AML-193 (cell line): ENCODE measurements at places on chromosomes 2 and 18.

- DNase-seq, result no peak
These were observed 259.1 kb downstream of the SS18 start for GRCh38 chr18:25831301-25831701.

- no peak for DNase-seq
These were observed 457.2 kb upstream of the HS6ST1 start for GRCh38 chr2:128775914-128776285.

DNA sequence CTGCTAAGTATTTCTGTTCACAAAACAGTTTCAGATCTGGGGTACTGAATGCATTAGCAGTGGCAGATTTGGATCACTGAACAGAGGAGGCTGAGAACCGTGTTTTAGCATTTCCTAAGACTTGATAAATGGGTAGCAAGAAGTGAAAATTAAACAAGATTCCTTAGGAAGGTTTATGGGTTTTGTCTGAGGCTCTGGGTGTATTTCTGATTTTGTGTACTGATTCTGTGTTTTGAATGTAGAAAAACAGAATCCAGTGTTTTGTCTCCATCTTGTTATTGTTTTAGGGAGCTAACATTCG, 1.4 kb downstream of the FAM117B start:
- no peak for DNase-seq

- DNase-seq, result peak; percentile 30
These were observed 98.7 kb downstream of the ACVR1 start for GRCh38 chr2:157777427-157777826.

GRCh38 chr2:181356526-181357130, 100.6 kb upstream of the ITGA4 start:
- DNase-seq, result no peak

DNA sequence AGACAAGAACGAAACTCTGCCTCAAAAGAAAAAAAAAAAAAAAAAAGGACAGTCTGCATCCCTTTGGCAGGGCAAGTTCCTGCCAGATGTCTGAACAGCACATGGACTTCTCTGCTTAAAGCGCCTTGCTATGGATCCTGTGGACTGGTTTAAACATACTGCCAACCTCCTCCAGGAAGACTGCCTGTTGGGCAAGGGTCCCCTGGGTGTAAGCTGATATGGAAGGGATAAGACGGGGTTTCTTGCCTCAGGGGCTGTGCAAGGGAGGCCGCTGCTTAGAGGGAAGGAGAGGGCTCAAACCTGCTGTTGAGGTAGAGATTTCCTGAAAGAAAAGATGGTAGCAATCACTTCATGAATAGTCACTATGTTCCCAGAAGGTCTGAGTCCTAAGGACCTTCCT, 22.2 kb downstream of the SKA1 start:
- DNase-seq, result no peak

DNA sequence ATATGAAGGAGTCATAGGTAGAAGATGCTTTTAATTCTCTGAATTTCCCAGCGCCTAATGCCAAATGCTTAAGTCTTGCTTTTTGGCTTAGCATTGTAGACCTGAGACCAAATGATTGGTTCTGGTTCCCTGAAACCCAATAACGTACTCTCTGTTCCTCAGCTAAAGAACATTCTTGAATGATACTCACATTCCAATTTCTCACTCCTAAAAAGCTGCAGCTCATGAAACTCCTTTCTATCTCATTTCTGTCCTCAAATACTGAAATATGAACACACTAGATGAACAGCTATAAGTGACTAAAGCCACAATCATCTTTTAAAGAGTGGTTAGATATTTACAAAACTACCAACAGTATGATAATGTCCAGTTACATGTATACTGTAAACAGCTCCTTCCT, 272.1 kb downstream of the SLC8A1 start:
- no peak for DNase-seq

- no peak for DNase-seq
These were observed 972 bp upstream of the CELF4 start for GRCh38 chr18:37566479-37567060.

- no peak for DNase-seq
These were observed 473.3 kb upstream of the HS6ST1 start for GRCh38 chr2:128791985-128792320.

DNA sequence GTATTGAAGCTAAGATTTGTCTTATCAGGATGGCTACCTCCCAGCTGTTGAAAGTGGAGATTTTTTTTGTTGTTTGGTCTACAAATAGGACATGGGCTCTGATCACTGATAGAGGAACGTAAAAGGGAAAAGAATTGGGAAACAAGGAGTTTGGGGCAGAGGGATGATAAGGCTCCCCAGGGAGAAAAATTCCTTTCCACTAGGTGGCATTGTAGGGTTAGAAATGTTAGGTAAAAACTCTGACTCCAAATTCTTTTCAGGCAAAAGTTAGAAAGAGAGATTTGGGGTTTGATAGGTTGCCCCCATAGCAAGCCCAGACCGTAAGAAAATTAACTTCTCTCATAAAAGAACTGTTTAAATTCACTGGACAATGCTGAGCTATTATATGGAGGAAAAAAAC, 19.8 kb downstream of the CMPK2 start:
- DNase-seq, result peak; percentile 7

DNA sequence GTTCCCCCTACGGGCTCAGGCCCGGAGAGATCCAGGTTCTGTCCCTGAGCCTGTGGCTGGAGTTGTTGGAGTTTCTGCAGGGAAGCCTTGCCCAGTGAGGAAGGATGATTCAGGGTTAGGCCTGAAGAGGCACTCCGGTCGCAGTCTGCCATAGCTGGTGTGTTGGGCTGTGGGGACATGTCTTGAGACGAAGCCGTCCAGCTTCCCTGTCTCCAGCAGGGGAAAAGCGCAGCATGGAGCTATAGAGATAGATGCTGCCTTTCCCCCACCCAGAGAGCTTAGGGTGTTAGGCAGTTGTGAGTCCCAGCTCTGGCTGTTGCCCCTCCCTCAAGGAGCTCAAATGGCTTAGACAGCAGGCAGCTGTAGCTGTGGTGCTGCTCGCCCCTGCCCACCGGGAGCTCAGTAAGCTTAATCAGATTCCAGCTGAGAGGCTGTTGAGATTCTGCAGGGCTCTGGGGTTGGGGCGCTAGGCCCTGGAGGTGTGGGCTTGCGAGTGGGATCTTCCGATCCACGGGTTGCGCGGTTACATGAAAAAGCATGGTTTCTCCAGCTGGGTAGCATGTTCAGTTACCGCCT, 103.9 kb downstream of the PMAIP1 start:
- no peak for DNase-seq

DNA sequence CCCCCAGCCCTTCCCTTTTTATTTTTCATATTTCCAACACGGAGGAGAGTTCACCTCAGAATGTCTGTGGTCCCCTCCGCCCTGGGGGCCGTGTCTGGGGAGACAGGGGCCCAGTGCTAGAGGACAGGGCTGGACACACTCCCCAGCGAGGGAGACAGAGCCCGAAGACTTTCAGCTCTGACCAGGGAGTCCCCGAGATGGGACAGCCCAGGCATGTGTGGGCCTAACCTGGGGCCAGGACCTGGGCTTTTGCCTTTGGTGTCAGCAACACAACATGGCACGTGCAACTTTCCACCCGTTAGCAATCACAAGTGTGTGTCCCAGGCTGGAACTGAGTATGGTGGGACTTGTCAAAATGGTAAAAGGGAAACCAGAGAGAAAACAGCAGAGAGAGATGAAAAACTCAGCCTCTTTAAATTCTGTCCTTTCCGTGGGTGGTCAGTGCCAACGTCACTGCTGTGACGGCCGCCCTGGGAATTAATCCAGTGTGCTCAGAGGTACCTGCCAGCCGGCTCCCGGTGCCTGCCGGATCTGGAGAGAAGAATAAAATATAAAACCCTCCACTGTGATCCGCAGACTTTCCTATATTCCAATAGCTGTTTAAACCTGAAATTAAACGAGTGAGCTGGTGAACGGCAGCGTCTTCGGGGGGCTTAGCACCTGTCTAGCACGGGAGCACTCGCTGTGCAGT, 245.8 kb downstream of the EIPR1 start:
- DNase-seq, result no peak

DNA sequence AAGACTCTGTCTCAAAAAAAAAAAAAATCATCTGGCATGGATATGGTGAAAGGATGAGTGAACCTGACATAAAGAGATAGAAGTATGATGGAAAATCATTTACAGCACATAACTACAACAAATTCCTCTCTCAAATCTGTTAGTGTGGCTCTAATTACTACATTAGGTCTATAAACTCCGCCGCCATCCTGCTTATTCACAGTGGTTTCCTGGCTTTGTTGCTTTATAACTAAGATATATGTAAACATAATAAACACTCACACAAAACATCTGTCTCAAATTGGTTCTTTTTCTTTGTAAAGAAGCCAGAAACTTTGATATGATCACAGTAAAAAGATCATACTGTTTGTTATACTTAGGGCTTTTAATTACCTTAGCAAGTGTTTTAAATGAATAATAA, 412.6 kb upstream of the FAM98A start:
- no peak for DNase-seq

DNA sequence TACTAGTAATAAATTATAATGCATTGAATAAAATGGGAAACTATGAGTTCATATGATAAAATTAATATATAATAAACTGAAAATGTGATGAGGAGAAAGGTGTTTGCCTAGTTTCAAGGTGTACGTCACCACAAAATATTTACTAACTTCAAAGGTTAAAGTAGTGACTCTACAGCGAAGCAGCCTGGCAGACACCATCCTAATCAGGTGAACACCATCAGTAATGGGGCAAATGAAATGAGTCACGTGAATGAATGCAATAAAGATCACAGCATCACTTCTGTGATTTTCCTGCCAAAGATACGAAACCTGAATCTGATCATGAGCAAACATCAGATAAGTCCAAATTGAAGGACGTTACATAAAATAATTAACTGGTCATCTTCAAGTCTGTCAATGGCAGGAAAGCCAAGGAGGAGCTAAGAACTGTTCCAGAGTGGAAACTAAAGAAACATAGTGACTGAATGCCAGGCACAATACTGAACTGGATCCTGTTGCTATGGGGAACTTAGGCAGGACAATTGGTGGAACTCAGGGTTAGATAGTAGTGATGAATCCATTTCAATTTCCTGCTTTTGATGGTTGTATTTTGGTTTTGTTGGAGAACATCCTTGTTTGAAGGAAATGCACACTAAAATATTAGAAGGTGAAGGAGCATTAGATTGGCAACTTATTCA, 12.1 kb upstream of the NOSTRIN start:
- no peak for DNase-seq

DNA sequence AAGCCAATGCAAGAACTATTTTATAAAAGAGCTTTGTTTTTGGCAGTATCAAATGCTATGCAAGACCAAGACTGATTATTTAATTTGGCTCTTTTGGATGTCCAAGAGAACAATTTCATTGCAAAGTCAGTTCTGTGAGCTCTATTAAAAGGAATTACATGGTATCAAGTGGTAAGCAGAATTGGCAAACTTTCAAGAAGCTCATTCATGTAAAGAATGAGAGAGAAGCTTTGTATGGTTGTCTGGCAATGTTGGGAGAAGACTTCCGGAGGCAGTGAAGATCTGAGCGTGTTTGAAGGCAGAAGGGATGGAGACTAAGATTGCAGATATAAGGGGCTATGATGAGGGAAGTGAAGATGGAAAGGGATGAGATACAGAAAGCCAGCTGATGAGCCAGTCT, 49.6 kb downstream of the CPS1 start:
- DNase-seq, result no peak

GRCh38 chr2:45180033-45180746, 170.9 kb upstream of the SIX2 start:
- no peak for DNase-seq

DNA sequence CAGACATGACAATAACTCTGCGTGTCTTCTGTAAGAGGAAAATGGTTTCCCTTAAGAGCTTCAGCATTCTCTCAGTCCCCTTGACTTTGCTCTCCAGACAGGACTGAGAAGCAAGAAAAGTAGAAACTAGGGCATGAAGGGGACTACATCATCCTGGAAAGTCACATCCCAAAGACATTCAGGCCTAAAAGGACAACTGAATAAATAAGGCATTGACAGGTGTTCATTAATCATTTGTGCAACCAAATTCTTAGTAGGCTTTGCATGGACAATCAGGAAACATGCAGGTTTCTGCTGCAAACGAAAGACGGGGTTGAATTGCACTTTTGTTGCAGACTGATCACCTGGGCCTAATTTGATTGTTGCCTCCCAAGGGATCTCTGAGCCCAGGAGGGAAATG, 1.2 kb upstream of the SGPP2 start:
- no peak for DNase-seq

- DNase-seq, result peak; percentile 15
These were observed 42.0 kb downstream of the MCFD2 start for GRCh38 chr2:46873604-46874068.

GRCh38 chr2:27152102-27152795, 3.4 kb downstream of the TCF23 start:
- DNase-seq, result no peak

- DNase-seq, result peak; percentile 6
These were observed 289.2 kb upstream of the CCDC68 start for GRCh38 chr18:55248495-55248894.

DNA sequence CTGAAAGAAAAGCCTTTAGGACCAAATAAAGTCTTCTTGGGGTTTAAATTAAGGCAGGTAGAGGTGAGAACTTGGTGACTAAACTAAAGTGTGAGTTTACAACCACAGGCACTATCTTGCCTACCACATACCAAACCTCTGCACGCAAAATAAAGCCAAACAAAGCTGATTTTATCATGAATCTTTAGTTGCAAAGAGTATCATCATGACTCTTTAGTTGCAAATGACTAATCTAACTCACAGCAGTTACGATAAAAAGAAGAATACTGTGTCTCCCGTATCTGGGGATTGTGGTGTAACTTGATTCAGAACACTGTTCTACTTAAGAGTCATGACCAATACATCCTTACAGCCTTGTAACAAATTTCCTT, 11.2 kb downstream of the CFAP210 start:
- no peak for DNase-seq

DNA sequence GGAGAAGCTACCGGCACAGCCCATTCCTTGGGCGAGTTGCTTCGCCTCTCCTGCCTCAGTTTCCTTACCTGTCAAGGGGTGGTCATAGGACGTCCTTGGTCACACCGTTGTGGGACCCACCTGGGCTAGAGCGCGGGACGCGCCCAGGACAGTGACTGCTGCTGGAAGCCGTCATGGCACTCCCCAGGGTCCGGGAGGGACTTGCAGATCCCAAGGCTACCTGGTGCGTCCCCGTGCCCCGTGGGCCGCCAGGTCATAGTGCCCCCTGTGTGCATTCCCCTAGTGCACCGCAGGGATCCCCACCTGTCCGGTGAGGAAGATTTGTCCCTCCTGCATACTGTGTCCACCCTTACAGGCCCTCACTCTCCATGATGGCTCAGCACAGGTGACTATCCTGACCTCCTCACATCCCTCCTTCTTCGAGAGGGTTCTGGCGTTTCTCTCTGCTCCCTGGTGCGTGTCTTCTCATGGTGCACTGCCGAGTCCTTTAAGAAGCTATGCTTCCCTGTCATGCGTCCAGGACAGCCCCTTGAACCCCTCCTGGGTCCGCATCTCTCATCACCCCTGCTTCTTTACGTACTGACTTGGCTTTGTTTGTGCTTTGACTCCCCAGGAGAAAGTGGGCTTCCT, 886 bp upstream of the STK25 start:
- DNase-seq, result no peak

GRCh38 chr2:79711098-79711497, 198.2 kb downstream of the CTNNA2 start:
- no peak for DNase-seq

DNA sequence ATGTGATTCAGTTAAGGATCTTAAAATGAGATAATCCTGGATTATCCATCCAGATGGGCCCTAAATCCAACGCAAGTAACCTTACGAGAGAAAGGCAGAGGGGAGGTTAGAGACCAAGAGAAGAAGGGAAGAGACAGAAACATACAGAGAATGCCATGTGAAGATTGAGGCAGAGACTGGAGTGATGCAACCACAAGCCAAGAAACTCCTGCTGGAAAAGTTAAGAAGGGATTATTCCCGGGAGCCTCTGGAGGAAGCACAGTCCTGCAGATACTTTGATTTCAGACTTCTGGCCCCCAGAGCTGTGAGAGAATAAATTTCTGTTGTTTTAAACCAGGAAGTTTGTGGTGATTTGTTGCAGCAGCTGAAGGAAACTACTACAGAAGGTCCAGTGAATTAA, 992.7 kb downstream of the BCL11A start:
- DNase-seq, result no peak
